ENCODE measurements at places on chromosomes 11 and 22.
A peak's percentile ranks its signal among the peaks of the same experiment; 100 is the strongest.

DNA sequence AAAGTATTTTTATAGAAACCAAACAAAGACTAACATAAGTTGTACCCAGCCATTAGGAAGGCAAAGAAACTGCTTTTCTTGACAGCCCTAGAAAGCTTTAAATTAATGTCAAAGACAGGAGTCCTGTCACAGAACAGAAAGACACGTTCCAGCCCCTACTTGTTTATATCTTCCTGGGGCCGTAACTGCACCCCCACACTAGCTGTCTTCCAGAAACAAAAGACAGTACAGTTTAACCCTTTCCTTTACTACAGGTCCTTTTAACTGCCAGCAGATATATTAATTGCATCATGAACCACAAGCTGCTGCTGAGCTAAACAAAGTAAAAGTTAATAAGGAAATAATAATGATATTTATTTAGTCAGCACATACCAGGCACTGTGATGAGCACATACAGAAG lies 20.3 kb upstream of the CFAP300 start:
- no peak for DNase-seq

DNA sequence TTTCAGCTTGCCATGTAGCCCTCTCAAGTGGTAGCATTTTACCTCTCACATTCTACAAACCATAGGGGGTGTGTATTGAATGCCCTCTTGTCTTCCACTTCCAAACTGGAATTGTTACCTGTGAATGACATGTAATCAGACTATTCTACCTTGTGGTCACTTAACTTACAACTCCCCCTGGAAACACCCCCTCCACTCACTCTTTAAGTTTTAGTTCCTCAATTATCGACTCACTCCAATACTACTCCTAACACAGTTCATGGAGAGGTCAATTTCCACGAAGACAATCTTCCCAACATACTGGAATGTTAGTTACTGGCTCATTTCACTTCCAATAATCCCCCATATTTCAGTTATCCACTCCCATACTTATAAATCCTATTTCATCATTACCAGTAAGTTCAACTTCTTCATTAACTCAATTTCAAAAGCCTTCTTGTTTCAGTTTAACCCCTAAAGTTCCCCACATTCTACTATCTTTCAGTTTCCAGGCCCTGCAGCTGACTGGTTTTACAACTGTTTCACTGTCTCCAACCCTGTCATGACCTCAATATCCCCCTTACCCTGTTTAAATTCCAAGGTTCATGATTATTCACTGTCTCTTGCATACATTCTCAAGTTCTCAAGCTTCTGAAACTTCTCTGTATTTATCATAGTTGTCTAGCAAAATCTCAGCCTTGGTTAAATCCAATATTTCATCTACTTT lies 92.5 kb downstream of the C11orf87 start:
- no peak for DNase-seq

- no peak for DNase-seq
Observed at GRCh38 chr11:8683115-8683807, 669 bp downstream of the RPL27A start.

- no peak for DNase-seq
Observed at GRCh38 chr22:41308544-41308947, 7.2 kb downstream of the ZC3H7B start.

DNA sequence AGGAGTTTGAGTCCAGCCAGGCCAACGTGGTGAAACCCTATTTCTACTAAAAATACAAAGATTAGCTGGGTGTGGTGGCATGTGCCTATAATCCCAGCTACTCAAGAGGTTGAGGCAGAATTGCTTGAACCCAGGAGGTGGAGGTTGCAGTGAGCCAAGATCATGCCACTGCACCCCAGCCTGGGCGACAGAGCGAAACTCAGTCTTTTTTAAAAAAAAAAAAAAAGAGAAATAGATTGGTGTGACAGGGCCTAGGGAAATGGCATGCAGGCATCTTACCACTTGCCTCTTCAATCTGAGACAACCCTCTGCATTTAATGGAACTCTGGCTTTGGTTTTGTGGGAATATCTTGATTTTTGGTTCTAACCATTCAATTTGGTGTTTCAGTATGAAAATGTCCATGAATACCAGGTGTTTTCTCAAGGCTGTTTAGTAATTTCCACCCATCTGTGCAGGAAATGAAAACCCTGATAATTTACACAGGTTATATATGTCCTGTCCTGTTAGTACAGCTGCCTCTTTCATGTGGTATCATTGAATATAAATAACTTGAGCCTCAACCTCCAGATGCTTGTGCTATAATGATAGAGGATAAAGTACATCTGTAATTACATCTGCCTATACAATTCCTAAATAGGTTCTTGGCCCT lies 8.4 kb downstream of the XBP1 start:
- DNase-seq = no peak

DNA sequence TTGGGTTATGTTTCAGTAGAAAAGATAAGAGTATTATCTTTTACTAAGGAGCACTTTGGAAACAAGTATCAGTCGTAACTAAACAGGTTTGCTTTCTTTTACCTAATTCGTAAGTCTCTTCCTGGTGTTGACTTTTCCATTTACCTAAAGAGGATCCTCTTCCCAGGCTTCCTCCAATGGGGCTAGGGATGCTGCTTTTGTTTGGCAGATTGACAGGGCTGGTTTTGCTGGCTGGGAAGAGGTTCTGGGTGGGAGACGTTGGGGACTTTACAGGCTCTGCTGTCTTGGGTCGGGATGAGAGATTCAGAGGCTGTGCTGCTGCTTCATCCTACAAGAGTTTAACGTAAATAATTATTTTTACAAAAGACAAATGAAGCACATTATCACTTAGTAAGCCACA lies 306.7 kb downstream of the SOX6 start:
- DNase-seq = no peak

- no peak for DNase-seq
Observed at GRCh38 chr22:17601031-17601430, 27.5 kb downstream of the ATP6V1E1 start.

GRCh38 chr11:122342089-122342744 lies 226.2 kb upstream of the BLID start:
- no peak for DNase-seq

DNA sequence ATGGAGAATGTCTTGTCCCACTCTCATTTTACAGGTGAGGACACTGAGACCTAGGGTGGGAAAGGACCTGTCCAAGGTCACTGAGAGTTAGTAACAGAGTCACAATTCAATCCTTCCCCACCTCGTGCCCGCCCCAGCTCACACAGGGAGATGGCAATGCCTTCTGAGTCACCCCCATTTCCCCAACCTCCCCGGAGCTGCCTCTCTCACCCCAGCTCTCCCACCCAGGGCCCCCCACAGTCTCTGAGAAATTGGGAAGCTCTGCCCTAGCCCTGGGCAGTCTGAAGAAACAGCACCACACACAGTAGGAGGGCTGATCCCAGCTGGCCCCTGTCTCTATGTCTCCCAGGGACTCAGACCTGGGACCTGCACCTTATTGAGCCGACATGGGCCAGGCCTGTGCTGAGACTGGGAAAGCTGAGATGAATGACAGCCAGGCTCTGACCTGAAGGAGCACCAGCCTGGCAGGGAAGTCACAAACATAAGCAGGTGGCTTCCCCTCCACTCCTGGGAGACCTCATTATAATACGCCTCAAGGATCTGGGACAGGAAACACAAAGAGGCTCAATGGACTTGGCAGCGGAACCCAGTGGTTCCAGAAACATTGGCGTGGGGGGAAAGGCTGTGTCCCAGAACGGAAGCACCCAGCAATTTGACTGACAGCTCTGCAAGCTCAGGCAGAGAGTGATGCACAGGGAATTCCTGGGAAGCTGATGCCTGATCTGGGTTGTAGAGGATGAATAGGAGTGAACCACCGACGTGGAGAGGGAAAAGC lies 51.0 kb downstream of the CD6 start:
- no peak for DNase-seq

DNA sequence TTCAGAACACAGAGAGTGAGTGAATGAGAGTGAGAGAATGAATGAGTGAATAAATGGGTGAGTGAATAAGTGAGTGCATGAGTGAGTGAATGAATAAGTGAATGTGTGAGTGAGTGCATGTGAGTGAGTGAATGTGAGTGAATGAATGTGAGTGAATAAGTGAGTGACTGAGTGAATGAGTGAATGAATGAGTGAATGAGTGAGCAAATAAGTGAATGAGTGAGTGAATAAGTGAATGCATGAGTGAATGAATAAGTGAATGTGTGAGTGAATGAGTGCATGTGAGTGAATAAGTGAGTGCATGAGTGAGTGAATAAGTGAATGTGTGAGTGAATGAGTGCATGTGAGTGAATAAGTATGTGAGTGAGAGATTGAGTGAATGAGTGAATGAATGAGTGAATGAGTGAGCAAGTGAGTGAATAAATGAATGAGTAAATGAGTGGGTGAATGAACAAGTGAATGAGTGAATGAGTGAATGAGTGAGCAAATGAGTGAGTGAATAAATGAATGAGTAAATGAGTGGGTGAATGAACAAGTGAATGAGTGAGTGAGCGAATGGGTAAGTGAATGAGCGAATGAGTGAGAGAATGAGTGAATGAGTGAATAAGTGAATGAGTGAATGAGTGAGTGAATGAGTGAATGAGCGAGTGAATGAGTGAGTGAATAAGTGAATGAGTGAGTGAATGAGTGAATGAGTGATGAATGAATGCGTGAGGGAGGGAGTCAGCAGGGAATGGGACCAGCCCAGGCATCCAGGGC lies 21.3 kb upstream of the MUC5B start:
- no peak for DNase-seq

GRCh38 chr11:32829680-32830412 lies at the start of gene PRRG4:
TSS of gene PRRG4 (plus strand) at chr11:32829927. CDS start at chr11:32830530, 603 bp downstream.
- peak; percentile 56 for DNase-seq

DNA sequence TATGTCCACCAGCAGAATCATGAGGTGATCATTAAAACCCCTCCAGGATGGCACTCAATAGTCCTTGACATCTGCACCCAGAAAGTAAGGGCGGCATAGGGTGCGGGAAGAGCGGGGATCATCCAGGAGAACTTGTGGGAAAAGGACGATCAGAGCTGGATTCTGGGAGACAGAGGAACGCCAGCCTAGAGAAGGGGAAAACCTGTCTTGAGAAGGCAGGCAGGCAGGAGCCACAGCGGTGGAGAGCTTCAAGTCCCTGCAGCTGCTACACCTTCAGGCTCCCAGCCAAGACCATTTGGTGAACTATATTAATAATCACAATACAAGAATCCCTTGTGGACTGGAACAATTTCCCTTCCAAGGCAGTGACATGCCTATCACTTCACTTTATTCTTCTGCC lies 134.3 kb downstream of the BUD13 start:
- no peak for DNase-seq

- no peak for DNase-seq
Observed at GRCh38 chr11:47047972-47048371, 111.4 kb downstream of the CSTPP1 start.

DNA sequence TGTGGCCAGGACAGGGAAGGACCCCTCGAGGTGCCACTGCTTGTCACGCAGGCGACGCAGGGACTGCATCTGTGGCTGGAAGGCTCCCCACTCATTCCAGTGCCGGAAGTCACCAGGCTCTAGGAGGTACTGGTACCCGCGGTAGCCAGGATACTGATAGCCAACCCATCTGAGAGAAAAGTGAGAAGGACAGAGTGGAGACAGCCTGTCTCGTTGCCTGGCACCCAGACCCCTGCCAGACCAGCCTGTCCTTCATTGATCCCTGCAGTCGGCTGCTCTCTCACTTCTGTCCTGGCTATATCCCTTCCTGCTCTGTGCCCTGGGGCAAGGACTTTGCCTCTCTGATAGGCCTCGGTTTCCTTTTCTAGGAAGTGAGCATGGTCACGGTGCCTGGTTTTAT lies 9.6 kb upstream of the TPST2 start:
- DNase-seq = no peak

DNA sequence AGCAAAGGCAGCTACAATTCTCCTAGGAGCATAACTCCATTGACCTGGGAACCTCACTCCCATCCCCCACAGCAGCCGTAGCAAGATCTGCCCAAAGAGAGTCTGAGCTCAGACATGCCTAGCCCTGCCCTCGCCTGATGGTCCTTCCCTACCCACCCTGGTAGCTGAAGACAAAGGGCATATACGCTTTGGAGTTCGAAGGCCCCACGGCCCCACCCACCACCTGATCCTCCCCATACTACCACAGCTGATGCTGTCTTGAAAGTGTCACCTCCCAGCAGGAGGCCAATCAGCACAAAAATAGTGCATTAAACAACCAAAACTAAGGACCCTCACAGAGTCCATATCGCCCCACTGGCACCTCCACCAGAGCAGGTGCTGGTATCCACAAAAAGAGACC lies 22.6 kb upstream of the GNAZ start:
- no peak for DNase-seq

DNA sequence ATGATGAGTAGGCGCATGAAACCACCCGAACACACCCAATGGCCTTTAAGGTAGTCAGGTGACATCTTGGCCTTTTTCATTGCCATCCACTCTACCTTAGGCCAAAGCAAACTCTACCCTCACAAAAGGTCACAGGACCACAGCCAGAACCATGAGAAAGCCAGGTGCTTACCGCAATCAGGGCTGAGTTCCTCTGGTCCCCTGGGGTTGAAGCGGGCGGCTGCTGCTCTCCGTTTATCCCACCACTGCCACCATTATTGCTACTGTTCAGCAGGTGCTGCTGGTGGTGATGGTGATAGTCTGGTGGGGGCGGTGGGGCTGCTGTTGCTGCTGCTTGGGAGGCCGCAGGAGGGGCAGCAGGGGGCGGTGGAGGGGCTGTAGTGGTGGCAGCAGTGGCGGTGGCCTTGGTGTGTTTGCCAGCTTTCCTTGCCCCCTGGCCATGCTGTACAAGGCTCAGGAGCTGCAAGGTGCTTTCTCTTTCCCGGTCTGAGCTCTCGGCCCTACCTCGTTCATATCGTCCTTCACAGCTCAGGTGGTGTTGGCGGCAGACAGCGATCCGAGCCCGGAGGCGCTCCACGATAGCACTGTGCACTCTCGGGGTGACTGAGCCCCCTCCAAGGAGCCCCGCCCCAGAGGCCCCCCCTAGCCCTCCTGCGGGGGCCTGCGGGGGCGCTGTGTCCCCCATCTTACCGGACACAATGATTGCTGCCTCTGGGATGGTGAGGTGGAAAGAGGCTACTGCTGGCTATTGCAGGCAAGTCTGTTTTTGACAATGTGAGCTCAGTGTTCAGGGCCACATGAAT lies 1.6 kb downstream of the MAML2 start:
- peak; percentile 64 for DNase-seq

DNA sequence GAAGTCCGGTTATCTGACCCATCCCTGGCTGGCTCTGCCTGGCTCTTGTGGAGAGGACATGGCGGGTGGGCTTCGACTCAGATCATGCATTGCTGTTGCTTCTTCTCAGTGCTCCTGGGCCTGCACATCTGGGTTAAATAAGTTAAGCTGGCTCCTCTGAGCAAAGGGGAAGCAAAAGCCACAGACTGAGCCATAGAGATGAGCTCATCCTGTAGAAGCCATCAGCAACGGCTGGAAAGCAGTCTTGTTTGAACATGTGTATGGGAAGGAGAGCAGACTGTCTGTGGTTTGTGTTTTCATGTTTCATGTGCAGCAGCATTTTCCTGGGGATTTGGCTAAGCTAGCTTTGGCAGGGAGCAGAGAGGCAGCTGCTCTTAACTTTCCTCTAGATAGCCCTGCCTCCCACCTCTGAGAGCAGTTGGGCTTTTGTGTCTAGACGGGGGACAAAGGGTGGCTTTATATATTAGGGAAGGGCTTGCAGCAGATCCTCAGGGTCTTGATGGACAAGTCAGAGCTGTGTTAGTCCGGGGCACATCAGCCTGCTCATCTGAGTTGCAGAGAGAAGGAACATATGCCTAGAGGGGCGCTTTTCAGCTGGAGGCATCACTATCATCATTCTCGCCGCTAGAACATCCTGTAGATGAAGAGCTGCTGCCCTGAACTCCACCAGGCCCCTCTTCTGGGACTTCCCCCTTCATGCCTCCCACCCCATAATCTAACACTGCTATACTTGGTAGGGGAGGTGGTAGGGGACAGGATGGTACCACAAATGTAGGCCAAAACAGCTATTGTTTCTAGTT lies 14.9 kb downstream of the DCPS start:
- DNase-seq = peak; percentile 87

All from EL (cell line).